NCI-H2081 (cell line): ENCODE measurements at places on chromosomes 3 and 15.

- no peak for DNase-seq
Observed at GRCh38 chr3:43096761-43097160, 9.1 kb downstream of the POMGNT2 start.

- no peak for DNase-seq
Observed at GRCh38 chr3:30904996-30905395, 10.5 kb upstream of the GADL1 start.

GRCh38 chr3:8766148-8766547 lies 3.3 kb downstream of the OXTR start:
- DNase-seq, result no peak

- no peak for DNase-seq
Observed at GRCh38 chr3:42718338-42718737, 15.7 kb upstream of the HHATL start.

DNA sequence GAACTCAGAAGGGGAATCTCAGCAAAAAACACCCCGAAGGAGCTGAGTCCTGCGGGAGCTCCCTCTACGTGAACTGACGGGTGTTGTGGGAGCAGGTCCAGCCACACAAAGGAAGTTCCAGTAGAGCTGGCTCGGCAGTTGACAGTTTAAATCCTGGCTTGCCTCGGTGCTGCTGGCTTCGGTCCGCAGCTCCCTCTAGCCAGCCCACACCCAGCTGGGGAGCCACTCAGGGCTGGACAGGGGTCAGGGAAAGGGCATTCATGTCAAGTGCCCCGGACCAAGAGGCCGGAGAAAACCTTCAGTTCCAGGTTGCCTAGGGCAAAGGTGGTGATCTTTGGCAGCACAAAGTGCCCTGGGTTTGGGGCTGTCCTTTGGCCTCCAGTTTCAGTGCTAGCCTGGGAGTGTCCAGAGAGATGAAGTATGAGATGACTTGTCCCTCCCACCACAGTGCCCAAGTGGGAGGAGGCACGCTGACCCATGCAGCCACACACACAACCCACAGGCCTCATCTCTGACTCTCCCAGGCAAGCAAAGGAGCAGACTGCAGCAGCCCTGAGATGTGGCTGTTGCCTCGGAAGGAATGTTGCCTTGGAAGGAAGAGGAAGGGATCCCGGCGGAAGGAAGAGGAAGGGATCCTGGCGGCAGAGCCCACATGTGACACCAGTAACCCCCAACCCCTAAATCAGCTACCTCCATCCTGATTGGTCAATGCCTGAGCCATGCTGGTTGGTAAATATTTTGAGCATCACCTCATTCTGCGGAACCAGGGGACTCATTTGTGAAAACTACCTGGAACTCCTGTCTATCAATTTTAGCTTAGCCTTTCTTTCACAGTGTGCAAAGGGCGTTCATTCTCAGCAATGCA lies 13.9 kb upstream of the ANPEP start:
- no peak for DNase-seq

- DNase-seq, result no peak
Observed at GRCh38 chr3:132418916-132419315, 1.6 kb downstream of the DNAJC13 start.

- no peak for DNase-seq
Observed at GRCh38 chr3:102081572-102082289, 232.4 kb downstream of the NFKBIZ start.

- peak; percentile 49 for DNase-seq
Observed at GRCh38 chr3:137110392-137110996, 152.7 kb downstream of the IL20RB start.

- no peak for DNase-seq
Observed at GRCh38 chr3:70873686-70874085, 561.2 kb upstream of the MDFIC2 start.

- DNase-seq, result no peak
Observed at GRCh38 chr3:107861904-107862303, 228.9 kb downstream of the CD47 start.

DNA sequence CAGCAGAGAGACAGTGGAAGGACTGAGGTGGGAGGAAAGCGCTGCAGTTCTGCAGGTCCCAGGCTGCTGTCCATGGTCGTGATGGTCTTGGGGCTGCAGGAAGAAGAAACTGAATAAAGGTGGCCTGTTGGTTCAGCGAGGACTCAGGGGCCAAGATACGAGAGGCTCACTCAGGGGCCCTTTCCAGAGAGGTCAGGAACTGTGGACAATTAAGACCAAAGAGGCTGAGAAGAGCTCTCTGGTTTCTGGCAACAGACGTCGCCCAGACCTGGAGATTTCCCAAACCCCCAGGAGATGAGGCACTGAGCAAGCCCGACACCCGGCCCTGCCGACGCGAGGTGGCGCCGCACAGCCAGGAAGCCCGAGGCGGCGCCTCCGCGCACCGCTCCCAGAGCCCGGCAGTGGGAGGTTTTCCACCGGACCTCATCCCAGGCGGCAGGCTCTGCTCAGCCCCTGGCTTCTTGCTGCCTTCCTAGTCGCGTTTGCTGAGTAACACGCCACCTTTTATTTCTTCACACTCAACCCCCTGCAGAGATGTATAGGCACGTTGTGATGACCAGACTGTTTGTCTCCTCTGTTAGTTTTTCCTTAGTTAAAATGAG lies 56.4 kb upstream of the ARRDC4 start:
- DNase-seq, result peak; percentile 82

- no peak for DNase-seq
Observed at GRCh38 chr15:94231723-94232468, 535 bp downstream of the MCTP2 start.

DNA sequence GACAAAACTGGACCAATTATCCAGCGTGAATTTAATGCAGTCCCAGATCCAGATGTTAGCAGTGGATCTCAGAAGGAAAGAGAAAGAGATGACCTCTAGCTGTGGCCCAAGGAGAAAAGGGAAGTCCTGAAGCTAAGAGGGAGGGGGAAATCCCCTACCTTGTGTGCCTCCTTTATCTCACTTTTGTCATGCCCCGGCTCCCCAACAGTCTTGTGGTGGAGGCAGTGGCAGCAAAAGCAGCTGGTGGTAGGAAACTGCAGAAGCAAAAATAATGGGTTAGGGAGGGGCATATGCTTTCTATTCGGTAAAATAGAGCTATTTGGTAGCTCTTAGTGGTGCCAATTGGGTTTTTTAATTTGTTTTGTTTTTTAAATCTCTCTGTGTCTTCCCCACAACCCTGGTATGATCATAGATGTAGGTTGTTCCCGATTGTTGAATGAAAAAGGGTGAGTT lies 56.5 kb downstream of the MCTP2 start:
- no peak for DNase-seq

DNA sequence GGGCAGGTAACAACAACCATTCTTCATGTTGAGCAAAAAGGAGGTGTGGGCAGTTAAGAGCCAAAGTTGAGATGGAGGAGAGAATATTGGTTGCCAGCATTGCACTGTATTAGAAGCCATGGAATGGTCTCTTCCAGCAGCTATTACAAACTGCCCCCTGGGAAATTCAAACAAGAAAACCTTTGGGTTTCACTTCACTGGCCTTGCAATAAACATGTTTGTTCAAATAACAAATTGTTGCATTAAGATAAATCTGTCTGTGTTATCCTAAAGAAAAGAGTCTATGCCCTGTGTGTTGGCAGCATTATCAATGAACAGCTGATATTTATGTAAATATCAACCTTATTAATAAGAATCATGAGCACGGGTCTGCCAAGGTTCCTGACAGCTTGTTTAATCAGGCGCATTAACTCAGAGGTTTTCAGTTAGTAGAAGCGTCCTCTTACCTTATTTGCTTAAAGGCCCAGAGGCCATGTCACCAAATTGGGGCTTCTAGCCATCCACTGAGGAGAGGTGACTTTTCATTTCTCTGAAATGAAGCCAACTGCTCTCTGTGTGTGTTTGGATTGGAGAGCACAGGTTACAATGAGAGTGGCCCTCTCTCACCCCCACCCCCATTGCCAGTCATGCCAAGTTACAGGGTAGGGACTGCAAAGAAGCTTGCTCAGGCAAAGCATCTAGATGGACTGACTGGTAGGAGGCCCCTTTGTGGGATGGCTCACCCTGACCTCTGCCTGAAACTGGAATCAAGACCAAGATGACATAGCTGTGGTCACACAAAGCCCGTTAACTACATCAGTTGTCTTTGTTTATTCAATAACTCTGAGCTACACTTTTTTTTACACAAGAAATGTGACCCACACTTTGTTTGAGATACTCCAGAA lies 10.5 kb downstream of the FILIP1L start:
- DNase-seq, result peak; percentile 43

DNA sequence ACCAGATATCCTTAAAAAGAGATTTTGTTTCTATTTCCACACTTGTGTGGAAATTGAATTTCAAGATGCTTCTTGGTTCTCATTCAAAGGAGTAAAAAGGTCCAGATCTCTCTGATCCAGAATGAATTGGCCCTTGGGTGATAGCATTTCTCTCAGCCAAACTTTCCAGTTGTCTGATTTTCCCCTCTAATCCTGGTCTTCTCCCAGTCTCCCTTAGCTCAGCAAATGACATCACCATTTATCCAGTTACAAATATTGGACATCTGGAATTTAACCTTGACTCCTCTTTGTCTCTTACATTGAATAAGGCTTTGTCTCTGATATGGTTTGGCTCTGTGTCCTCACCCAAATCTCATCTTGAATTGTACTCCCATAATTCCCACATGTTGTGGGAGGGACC lies 10.2 kb upstream of the FGF7 start:
- no peak for DNase-seq

DNA sequence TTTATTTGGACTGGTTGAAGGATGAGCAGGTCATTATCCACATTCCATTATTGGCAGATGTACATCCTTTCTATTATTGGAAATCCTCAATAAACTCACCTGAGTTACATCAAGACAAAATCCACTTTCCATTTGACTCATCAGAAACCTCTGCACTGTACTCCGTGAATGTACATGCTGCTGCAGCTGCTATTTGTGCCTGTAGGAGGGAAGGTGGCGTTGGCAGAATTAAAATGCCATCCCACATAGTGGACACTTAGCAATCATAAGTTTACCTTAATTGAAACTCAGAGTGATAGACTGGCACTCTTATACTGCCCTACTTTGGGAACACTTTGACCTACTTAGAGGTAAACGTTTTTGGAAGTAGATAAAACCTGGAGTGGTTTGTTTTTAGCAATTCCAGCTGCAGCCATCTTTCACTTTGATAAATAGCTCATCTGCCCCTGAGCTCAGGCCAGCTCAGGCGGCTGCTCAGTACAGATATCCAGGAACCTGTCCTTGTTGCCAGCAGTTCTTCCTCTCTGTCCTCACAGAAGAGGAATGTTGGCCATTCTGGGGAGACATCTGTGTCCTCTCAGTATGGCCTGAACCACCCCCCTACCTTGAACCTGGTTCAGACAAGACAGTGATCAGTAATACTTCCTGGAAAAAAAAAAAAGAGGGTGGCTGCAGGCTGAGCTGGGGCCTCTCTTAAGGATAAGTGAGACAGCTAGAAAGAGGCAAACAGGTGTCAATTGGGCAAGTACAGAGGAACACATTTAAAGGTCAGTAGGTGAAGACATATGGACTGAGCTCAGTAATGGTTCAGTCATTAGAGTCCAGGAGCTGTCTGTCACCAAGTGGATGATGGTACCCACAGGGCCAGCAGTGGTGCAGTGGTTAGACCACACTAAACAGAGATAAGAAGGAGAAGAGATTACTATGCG lies 153.4 kb upstream of the UMPS start:
- DNase-seq, result no peak

GRCh38 chr15:69104050-69104750 lies 56.2 kb upstream of the GLCE start:
- DNase-seq, result peak; percentile 17

DNA sequence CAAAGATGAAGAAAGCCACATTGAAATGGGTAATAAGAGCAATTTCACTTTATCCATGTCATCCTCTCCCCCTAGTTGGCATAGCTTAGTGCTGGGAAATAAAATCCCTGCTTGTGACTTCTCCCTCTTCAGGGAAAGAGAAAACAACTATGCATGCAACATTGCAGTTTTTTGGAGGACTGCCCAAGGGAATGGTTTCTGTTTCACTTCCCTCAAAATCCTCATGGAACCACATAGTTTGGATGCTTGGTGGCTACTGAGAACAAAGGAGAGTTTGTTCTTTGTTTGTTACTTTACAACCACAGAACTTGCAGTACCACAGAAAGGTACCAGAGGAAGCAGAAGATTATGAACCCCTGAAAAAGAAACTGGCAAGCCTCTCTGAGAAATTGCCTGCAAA lies 384.6 kb upstream of the RORA start:
- DNase-seq, result no peak

- no peak for DNase-seq
Observed at GRCh38 chr3:113631573-113631972, 64.9 kb downstream of the USF3 start.

DNA sequence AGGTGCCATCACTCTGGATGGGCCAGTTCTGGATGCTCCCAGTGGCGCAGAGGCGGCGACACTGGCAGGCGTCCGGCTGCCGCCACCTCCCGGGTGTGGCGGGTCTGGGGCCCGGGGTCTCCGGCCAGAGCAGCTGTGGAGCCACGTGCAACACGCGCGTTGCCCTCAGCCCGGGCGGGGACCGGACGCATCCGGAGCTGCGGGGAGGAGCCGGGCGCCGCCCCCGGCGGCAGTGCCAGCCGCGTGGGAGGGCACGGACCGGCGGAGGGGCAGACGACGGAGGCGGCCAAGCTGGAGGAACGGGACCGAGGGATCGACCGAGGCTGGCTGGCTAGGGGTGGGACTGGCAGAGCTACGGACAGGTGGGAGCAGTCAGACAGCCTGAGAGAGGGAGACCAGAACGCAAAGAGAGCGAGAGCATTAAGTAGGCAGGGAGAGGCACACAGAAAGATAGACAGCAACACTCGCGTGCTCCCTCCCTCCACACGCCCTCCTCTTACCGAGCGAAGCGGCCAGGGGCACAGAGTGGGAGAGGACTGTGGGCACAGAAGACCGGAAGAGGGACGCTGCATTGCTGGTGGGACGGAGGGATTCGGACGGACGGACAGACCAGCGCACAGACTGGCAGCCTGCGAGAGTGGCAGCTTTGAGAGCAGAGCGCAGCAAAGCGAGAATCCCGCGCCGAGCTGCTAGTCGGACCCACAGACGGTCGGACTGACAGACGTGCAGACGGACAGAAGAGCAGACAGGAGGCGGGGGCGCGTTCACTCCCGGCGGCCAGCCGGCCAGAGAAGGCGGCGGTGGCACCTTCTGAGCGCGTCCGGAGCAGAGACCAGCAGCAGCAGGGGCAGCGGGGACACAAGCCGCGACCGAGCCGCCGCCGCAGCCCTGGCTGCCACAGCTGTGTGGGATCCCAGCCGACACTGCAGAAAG lies at the start of gene ARPP21:
TSS of gene ARPP21 (plus strand) at position 272 of the 933 bp plus-strand sequence. CDS start 42,227 bp downstream, outside the sequence.
- DNase-seq, result no peak

DNA sequence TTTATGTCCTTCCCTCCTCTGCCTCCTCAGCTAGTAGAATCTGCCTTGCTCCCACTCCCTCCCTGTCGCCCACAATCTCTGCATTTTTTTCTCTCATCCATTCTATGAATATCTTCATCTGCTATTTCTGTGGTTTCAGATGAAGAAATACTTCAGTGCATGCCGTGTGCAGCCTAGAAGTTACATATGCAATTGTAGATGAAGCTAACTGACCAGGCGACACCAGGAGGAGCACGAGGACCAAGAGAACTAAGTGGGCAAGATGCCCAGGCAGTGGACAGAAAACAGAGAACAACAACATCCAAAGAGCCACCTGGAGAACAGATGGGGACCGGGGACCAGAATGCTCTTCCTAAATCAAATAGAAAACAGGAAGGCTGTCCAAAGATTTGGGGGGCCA lies 121.4 kb upstream of the ATP11B start:
- DNase-seq, result no peak

GRCh38 chr3:15107075-15107947 lies 8.4 kb upstream of the RBSN start:
- no peak for DNase-seq
